A549 treated with DMSO at 1 μM for 4 hours (cell line): ENCODE measurements at places on chromosomes 13 and 19. TPM values are rescaled to one million over a fixed set of nuclear protein-coding genes. Genes with fewer than 3 reads are reported as not detected.

The SLC1A6 gene
- not detected in 5 replicates for total RNA-seq

The C19orf33 gene
- total RNA-seq: 635 to 743 TPM (median 686 TPM) in 5 replicates

The SOX1 gene
- total RNA-seq: not detected in 5 replicates

The GSX1 gene
- not detected in 5 replicates for total RNA-seq

The C13orf46 gene
- 0.15 to 0.21 TPM (median 0.19 TPM) in 5 replicates for total RNA-seq

The AXL gene
- 139 to 161 TPM (median 160 TPM) in 5 replicates for total RNA-seq

The GFY gene
- 0.07 to 0.22 TPM (median 0.18 TPM) in 4 of 5 replicates, not detected in the other for total RNA-seq

The CDX2 gene
- 0.94 to 1.2 TPM (median 1.1 TPM) in 5 replicates for total RNA-seq

The KRTDAP gene
- total RNA-seq: not detected in 5 replicates

The CYP2A7 gene
- not detected in 5 replicates for total RNA-seq

The LILRA1 gene
- not detected in 5 replicates for total RNA-seq

The TMEM59L gene
- total RNA-seq: 3.6 to 6.3 TPM (median 5.4 TPM) in 5 replicates

The SLITRK5 gene
- total RNA-seq: 0.45 to 0.66 TPM (median 0.55 TPM) in 5 replicates

The RNASEH2A gene
- 37.4 to 49.2 TPM (median 44.4 TPM) in 5 replicates for total RNA-seq

The MEF2B gene
- total RNA-seq: 0.35 to 0.74 TPM (median 0.69 TPM) in 5 replicates
